WERI-Rb-1 (cell line): ENCODE measurements at places on chromosomes 1 and 21.

DNA sequence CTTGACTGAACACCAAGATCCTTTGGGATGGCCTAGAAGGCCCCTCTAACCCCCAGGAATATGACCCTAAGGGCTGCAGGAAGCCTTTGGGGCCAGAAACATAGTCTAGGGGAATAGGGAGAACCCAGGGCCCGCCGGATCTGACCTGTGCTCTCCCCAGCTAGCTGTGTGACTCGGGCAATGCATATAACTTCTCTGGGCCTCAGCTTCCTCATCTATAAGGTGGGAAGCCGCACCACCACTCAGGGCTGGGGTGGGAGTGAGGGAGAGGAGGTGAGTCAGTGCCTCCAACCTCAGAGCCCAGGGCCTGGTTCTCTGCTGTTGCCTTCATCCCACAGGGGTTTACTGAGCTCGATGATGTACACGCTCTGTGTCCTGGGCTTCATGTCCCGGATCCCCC is 434.4 kb downstream of the PTPRU start:
- DNase-seq = no peak

GRCh38 chr1:216929870-216930582 is 206.8 kb upstream of the ESRRG start:
- DNase-seq = no peak

DNA sequence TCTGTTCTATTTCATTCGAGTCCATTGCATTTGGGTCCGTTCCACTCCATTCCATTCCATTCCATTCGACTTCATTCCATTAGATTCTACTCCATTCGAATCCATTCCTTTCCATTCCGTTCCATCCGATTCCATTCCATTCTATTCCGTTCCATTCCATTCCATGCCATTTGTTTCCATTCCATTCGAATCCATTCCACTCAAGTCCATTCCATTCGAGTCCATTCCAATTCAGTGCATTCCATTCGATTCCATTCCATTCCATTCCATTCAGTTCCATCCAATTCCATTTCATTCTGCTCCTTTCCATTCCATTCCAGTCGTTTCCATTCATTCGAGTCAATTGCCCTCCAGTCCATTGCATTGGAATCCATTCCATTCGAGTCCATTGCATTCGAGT is 2603.7 kb upstream of the TPTE start:
- DNase-seq = no peak

DNA sequence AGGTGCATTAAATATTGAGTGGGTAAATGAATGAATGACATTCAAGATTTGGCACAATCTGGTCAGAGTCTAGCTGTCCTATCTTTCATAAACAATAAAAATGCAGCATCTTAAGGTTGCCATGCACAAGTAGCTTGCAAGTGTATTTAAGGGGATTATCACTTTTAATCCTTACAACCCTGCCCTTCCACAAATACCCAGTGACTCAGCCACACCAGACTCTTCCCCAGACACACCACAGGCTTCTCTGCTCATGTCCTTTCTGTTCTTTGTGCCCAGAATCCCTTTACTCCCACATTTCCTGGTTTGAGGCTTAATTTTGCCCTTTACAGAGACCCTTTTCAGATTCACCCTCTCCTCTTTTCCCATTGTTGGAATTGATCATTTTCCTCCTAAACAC is 59.8 kb downstream of the KIRREL1 start:
- DNase-seq = peak; percentile 78

GRCh38 chr1:193321242-193321840 is 134.9 kb upstream of the B3GALT2 start:
- no peak for DNase-seq

DNA sequence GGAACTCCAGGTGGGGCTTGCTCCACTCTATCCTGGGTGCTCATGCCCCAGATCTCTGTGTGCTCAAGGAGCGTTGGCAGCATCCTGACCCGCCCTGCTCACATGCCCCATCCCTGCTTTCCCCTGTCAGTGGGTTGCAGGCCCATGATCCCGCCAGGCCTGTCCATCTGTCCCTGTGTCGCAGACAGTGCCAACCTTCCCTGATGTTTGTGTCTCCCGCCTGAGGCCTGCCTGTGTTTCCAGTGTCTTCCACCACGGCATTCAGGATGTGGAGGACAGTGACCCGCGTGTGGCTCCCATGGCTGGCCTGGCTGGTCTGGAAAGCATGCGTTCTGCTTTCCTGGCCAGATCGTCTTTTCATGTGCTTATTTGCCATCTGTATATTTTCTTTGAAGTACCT is 82.9 kb downstream of the PCBP3 start:
- no peak for DNase-seq

- peak; percentile 94 for DNase-seq
Observed at GRCh38 chr1:201436393-201436792, 14.9 kb upstream of the TNNI1 start.
